Stimulated activated CD4-positive, alpha-beta T cell treated with anti-CD3 and anti-CD28 coated beads, Interleukin-1b, Interleukin-23, amount 100 ng/mL, for 24 hours (primary cell): ENCODE measurements at places on chromosomes 2 and 18.

- no peak for DNase-seq
Observed at GRCh38 chr18:35241448-35241804, 592 bp downstream of the ZNF397 start.

DNA sequence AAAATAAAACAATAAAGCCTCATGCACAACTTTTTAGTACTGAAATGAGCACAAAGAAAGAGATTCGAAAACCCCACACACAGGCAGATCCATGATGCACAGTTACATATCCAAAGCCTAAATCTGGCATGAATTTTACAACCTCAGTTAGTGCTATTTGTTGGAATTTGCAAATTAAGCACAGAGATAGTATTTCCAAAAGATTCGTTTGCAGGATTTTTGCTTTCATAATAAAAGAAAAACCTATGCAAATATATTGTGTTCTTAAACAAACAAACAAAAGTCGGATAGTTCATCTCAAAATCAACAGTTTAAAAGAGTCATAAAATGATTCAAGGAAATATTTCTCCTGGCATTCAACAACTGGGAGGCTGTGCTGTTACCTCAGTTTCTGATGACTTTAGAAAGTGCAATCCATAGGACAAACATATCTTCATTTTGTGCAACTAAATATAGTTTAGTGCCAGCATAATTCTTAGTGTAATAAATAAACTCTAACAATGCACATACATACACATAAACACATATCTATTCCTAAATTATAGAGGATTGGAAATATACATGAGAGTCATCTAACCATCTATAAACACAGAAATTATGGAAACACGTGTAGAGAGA, 10.8 kb downstream of the PAX3 start:
- DNase-seq, result no peak

DNA sequence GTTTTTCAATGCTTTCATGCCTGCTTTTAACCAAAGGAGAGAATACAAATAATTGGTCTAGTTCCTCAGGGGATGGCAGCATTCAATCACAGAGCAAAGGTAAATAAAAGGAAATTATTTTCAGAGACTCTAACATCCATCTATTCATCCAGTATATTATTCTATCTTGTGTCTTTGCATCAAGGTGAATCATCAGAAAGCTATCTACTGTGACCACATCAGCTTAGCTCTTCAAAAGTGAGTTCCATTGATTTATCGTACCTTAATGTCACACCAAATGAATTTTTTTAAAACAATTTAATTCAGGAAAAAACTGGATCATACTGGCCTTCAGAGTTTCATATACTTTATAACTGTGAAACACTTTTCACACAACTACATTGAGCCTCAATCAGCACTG, 66.1 kb downstream of the CHN1 start:
- no peak for DNase-seq

DNA sequence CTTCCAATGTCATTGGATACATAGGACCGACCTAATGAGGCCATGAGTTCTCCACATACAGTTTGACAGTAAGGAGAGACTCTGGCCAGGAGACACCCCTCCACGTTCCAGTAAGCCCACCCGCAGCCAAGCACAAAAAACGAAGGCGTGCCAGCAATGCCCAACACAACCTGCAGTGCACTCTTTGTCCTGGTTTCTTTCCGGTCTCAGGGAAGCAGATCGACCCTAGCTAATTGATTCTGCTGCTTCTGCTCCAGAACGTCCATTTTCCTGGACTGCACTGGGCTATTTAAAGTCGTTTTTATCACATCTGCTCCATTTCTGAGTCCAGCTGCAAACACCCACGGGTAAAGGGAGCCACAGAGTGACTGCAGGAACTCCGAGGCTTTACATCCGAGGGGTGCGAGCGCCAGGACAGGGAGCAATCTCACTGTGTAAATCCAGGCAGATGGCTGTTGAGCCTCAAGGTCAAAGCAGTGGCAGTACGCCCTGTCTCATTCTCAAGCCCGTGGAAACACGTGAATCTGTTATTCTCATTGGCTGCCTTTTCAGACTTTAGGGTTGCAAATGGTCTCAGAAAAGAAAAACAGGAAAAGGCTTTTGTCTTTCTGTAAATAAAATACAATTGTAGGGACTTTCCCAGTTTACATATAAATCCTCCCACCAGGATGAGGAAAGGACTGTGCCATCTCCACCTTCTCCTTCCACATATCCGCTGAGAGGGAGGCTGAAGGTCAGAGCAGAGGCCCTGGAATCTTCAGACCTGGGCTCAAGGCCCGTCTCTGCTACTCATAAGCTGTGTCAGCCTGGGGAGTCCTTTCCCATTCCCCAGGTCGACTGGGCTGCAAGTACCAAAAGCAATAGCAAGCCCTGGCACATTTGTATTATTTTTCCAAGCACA, 40.7 kb downstream of the TMEM163 start:
- DNase-seq, result no peak

DNA sequence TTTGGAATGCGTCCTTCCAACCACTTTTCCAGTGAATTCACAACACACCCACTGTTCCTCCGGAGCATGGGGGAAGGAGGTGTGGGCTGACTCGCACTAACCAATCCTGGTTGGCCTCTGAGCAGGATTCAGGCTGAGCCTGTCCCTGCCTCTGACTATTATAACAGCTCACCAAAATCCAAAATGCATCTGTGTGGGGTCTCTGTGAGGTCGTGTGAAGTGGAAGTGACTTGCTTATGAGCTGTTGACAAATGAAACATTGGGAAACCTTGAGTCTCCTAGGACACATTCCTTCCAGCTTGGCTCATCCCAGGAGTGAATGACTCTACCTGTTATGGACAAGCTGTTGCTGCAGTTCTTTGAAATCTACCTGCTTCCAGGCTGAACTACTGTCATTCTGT, 1.5 kb downstream of the CIDEA start:
- no peak for DNase-seq
